GM18507 (cell line): ENCODE measurements at places on chromosomes 6 and 20.

GRCh38 chr6:30725713-30726505, 5.8 kb downstream of the TUBB start:
- DNase-seq, result no peak

- DNase-seq, result no peak
Measured at GRCh38 chr6:167113047-167113754, 9.7 kb upstream of the CCR6 start.

GRCh38 chr6:128413291-128413690, 107.1 kb downstream of the PTPRK start:
- no peak for DNase-seq

DNA sequence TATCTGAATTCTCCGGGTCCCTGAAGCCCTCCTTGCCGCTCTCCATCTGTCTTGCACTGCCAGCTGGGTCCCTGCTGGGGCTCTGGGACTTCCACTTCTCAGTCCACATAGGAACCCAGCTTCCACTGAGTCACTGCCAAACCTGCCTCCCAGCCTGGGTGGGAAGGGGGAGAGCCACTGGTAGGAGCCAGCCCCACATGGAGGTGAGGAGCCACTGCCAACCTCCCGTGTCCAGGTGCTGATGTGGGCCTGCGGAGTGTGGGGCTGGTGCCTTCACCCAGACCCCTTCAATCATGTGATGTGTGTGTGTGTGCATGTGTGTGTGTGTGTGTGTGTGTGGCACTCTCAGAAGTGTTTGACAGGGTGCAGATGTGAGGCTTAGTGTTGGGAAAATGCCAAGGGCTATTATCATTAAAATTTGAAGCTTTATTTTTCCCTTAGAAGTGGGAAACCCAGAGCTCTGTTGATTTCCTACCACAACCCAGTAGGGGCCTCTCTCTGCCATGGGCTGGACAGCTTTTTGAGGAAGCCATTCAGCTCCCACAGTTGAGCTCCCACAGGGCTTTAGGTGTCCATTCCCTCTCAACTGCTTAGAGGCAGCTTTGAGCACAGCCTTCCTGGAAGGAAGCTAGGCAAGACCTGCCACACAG, 9.3 kb upstream of the SGK2 start:
- no peak for DNase-seq

GRCh38 chr6:157498817-157499216, 117.8 kb downstream of the ZDHHC14 start:
- DNase-seq, result no peak

- DNase-seq, result no peak
Measured at GRCh38 chr20:31708736-31709534, 13.7 kb downstream of the BCL2L1 start.

DNA sequence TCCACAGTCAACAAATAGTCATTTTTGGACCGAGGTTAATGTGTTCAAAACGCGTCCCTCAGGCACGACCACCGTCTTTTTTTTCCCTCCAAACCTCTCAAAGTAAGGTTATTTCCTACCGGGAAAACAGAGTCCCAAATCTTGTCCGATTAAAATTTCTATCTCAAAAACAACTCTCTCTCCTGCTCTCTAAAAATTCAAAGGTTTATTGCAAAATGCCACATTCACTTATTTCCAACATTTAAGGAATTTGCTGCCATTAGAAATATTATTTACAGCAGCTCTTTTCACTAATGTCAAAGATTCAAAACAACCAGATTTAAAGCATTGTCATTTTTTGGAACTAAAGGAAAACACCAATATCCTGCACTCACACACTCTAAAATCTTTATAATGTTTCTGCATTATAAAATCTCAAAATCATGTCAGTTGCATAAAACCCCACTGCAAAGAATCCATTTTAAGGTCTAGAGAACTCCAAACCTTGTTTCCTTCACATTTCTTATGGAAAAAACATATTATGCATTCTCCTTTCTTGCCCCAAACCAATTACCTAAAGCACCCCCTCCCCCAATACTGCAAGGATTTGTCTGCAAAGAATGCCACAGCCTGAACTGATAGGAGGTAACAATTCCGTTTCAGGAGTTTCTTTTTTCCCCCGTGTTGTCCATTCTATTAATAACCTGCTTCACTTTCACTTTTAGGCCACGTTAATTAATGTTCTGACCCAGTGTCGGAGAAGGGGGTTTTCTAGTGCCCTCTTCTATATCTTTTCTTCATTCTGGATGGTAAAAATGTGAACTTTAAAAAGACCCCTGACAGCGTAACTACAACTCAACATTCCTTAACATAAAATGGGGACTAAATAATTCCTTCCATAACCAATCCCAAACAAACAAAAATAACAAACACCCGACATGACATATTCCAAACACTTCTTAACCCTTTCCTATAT, 1.4 kb downstream of the NRN1 start:
- DNase-seq, result no peak

DNA sequence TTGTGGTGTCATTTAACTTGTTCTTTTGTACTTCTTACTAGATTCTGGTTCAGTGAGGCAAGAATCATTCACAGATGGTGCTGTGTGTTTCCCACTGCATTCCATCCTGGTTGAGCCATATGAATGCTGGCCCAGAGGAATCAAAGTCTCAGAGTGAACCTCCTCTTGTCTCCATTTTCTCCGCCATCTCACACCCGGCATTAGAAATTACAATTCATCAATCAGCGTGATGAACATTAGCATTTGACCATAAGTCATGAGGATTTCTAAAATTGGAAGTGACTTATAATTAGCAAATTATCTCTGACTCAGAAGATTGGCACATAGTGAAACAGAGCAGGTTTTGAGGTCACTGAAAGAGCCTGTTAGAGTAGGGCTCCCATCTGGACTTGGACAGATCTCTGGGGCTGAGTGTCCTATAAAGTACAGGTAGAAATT, 25.2 kb downstream of the TNFAIP3 start:
- DNase-seq, result no peak

- no peak for DNase-seq
Measured at GRCh38 chr6:145823328-145823944, 8.8 kb upstream of the FBXO30 start.

DNA sequence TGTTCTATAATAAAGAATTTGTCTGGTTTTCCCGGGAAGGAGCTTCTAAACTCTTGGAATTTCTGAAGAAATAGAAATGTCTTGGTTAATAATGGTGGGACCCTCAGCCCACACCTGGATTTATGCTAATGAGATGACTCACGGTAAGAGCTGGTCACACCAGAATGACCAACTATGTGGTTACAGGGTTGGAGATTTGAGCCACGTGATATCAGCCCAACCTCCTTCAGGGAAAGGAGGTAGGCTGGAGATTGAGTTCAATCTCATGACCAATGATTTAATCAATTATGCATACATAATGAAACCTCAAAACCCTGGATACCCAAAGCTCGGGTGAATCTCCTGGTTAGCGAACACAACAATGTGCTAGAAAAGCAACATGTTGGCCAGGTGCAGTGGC, 22.1 kb upstream of the CDKN1A start:
- DNase-seq, result no peak

GRCh38 chr6:63097222-63097621, 114.0 kb upstream of the FKBP1C start:
- DNase-seq, result no peak

- DNase-seq, result no peak
Measured at GRCh38 chr20:21090111-21090618, 16.0 kb downstream of the LINC00237 start.

DNA sequence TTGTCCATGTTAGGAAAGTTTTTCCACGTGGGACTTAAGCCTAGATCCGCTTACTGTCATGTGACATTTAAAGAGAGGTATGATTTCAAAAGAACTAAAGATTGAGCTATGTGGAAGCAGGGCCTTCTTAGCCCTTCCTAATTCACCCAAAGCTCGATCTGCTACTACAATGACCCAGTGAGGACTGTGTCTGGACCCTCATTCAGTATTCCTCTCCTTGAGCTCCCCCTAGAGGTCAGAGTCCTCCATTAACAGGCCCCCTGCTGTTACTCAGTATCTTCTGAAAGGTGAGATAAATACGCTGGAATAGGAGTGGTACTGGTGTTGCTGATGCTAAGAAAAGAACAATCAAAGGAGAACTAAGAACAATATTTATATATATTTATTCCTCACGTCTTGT, 414.0 kb downstream of the GJA1 start:
- peak; percentile 8 for DNase-seq

- no peak for DNase-seq
Measured at GRCh38 chr6:90865513-90865912, 278.6 kb upstream of the MAP3K7 start.

- no peak for DNase-seq
Measured at GRCh38 chr20:38130687-38131587, 34.1 kb downstream of the TGM2 start.

DNA sequence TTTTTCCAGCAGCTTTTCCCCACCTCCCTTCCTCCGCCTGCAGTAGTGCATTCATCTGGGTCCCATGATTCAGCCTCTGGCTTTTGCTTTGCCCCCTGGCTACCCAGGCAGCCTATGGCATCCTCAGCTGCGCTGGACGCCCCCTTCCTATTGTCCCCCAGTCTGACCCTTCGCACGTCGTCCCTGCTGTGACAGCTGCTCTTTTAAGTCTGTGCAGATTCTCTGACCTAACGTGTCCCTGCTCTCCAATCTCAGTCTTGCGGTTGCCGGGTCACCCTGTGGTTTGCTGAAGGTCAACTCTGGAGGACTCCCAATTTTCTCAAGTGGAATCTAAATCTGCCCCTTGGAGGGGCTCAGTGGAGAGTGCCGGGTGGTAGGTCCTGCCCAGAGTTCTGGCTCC, 294.3 kb downstream of the CDC5L start:
- no peak for DNase-seq

DNA sequence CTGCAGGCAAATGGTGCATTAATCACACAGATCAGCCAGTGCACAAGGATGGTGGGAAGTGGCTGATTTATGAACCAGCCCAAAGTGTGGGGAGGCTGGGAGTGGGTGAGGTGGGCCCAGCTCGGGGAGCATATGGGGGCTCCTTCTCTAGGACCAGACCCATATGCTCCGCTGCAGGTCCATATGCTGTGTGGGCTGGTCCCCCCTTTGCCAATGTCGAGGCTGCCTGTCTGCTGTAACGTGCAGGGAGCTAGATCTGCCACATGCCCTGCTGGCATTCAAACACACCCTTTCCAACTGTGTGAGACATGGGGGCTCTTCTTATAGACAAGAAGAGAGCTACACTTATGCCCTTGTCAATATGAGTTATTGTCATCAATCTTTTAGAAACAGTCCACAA, 566.3 kb downstream of the DHX35 start:
- DNase-seq, result no peak
